Stimulated activated CD4-positive, alpha-beta T cell treated with anti-CD3 and anti-CD28 coated beads, Interleukin-1b, Interleukin-23, amount 100 ng/mL, for 48 hours (primary cell): ENCODE measurements at places on chromosomes 2 and 18.
A peak's percentile ranks its signal among the peaks of the same experiment; 100 is the strongest.

DNA sequence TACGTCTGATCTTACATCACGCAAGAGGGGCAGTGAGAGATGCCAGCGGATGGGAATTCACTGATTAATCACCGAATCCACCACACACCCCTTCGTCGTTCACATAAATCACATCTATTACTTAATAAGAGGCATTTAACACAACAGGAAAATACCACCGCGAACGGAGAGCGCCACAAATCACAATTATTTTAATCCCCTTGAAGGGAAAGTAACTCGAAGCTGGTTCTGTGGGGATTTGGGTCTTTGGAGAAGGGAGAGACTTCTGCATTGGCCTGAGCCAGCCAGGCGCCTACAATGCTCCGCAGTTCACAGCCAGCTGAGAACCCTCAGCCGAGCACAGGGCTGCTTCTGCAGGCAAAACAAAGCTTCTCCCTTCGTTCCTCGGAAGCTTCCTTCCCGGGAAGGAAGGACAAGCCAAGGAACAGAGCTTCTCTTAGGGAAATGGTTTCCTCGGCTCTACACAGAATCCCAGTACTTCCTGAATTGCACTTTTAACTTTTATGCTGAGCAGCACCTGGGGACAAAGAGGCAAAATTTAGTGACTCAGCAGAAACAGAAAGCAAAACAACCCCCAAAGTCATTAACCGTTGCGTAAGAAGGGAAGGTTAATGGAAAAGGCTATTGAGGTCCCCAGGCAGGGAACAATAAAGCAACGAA is at the start of gene LRP1B:
Gene LRP1B (minus strand): TSS at position 7 of the 660 bp plus-strand sequence. CDS start 287 bp downstream, outside the sequence.
- no peak for DNase-seq

DNA sequence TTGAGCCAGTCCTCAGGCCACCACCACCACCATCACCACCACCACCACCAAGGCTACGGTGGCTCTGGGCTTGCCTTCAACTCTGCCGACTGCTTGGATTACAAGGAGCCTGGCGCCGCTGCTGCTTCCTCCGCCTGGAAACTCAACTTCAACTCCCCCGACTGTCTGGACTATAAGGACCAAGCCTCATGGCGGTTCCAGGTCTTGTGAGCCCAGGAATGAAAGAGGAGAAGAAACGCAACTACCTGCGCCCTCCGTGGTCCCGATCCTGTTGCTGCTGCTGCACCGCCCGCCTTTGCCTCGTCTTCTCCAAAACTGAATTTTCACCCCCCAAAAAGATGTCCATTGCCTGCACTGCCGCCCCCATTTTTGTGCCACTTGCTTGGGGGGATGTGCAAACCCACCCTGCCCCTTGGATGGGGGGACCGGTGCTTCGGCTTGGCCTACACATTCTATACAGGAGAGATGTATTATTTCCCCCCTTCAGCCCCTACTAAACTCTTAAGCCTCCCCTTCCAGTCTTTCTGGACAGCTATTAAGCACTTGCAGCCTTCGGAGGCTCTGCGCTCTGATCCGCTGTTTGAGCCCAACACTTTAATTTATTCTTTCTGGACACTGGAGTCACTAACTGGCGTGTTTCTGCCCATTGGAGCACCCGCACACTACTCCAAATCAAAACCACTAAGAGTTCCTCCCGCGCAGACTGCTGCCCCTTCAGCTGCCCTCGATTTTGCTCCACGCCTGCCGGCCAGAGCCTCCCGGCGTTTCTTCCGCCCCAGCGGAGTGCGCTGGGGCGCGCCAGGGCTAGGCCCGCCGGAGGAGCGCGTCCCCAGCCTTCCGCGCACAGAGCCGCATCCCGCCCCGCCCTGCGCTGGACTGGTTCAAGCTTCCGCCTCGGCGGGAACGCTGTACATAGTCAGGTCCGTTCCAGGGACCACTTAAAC is 5.7 kb downstream of the OTX1 start:
- no peak for DNase-seq

GRCh38 chr2:50584185-50584584 is 447.7 kb downstream of the NRXN1 start:
- no peak for DNase-seq

GRCh38 chr2:207403950-207404349 is 125.8 kb upstream of the CREB1 start:
- no peak for DNase-seq

DNA sequence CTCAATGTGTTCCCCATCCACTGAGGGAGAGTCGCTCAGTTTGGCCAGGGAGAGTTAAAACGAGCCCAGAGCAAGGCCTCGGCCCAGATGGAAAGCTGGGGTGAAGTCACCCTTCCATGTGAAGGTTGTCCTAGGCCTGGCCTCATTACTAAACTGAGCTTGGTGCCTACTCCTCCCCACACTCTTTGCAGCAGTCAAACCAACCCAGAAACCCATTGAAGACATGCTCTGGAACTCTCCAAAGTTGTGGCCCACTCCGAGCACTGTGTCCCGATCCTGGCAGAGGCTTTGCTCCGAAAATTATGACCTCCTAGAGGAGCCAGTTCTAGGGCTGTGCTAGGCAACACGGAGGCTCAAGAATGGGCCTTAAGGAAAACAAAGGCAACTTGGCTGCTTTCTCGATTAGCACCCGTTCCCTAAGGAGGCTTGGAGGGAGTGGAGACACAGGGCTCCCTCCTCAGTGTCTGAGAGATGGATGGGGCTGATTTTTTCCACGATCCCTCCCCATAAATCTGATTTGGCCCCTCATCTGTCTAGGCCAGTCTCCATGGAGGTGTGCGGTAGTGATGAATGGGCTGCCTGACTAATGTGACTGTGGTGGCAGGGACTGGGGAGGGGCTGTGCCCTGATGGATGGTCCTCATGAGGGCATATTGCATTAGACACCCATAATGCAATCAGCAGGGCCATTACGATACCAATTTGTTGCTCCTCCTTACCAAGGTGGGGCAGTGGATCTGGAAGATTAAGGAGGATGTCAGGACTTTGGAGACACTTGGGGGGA is 11.7 kb upstream of the CYP26B1 start:
- DNase-seq = no peak

- DNase-seq = no peak
These were observed 59.5 kb downstream of the TMEM131 start for GRCh38 chr2:97936199-97936598.

DNA sequence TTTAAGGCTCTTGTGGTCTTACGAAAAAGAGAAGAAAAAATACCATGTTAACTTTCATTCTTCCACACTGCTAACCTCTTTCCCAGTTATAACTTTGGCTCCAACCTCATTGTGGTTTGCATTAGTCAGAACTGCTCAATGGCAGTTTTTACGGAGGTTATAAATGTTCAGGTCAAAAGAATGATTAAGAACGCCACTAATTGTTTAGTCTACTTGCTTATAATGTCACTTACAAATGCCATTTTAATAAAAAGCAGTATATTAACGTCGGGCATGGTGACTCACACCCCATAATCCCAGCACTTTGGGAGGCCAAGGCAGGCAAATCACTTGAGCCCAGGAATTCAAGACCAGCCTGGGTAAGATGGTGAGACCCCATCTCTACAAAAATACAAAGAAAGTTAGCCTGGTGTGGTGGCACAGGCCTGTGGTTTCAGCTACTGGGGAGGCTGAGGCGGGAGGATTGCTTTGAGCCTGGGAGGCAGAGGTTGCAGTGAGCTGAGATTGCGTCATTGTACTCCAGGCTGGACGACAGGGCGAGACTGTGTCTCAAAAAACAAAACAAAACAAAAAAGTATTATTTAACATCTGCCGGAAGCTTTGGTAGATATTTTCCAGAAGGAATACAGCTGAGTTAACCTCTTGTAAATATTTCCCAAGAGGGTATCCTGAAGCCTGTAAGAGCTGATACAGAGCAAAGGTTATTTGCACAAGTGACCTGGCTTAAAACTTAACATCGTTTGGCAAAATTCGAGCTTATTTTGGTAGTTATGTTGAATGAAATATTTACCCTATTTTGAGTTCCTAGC is 5.1 kb downstream of the AGPS start:
- DNase-seq = no peak

DNA sequence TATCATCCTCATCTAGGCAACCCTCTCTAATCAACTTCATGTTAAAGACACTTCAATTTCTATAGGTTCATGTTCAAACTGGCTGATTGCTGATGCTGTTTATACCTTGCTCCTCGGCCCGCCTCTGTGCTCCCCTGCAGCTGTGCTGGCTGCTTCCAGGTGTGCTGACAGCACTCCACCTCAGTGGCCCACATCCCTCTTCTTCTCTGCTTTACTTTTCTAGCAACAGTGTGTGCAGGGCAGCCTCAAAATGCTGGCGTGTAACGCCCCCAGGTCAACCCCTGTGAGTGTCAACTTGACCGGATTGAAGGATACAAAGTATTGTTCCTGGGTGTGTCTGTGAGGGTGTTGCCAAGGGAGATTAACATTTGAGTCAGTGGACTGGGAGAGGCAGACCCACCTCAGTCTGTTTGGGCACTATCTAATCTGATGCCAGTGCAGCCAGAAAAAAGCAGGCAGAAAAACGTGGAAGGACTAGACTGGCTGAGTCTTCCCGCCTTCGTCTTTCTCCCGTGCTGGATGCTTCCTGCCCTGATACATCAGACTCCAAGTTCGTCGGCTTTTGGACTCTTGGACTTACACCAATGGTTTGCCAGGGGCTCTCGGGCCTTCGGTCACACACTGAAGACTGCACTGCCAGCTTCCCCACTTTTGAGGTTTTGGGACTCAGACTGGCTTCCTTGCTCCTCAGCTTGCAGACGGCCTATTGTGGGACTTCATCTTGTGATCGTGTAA is 94.7 kb downstream of the COL6A3 start:
- no peak for DNase-seq

GRCh38 chr18:32318581-32318980 is 128.7 kb downstream of the MEP1B start:
- DNase-seq = no peak

DNA sequence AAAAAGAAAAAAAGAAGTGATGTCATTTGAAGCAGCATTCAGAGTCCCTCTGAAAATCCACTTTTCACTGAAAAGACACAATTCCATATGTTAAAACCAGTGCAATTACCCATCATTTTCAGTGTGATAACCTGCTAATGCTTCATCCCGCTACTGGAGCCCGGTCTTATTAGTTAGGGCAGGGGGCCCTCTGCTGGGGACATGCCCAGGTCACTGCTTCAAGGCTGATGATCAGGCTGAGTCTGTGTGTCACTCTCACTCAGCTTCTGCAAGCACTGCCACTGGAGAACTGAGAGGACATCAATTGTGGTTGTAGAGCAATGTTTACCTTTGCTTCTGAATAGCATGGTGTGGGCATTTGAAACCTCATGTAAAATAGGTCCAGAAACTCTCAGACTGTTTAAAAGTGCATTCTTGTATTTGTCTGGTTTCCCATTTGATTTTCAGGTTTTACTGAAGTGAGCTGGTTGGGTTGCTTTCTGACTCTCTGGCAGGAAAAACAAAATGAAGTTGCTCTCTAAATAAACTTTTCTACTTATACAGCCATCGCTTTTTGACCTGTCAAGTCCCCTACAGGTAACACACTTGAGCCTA is 49.2 kb upstream of the NXPH2 start:
- DNase-seq = peak; percentile 25

DNA sequence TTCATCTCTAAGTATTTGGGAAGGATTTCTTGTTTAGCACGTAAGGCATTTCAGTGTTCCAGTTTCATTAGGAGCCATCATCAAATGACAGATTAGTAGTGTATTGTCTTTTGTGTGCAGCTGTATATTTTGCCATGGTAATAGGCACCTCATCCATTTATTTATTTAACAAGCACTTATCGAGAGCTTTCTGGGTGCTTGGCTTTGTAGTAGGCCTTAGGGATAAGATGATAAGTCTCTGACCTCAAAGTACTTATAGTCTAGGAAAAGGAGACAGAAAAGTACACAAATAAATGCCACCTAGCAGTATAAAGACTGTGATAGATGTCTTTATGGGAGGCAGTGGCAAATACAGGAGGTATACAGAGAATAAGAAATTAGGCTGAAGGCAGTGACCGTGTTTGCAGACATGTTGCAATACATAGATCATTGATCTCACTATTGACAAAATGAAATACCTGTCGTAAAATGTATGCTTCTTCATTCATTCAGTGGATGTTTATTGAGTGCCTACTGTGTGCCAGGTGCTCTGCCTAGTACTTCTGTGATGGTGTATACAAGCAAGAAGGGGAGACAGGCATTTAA is 265.9 kb downstream of the SETBP1 start:
- no peak for DNase-seq

DNA sequence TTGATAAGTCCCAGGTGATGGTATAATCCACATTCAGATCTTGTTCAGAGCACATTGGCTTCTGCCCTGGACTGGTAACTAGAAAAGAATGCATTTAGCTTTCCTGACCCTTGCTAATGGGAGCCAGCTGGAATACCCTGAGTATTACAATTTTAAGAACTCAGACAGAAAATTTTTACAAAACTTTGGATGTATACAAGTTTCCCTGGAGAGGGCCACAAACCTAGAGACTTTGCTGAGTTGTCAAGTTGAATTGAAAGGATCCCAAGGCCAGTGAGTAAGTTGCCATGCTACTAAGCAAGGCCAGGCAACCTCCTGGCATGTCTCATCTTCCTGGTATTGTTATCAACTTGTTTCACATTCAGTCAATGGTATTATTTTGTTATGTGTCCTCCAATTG is 20.0 kb upstream of the NABP1 start:
- no peak for DNase-seq

DNA sequence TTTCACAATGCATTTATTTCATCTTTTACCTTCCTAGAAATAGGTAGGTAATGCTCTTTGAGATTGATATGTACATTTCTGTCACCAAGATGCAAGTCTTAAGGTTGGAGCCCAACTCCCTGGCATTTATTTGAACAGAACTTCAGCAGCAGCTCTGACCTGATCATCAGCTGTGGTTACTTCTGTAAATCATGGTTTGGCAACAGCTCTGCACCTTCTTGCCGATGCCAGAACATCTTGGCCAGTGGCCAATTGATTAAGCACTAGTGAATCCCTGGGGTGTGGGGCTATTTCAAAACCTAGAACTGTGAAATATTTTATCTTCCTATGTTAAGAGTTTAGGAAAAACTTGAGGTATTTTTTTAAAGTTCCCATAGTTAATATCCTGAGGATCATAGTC is 124.8 kb upstream of the NYAP2 start:
- DNase-seq = no peak

DNA sequence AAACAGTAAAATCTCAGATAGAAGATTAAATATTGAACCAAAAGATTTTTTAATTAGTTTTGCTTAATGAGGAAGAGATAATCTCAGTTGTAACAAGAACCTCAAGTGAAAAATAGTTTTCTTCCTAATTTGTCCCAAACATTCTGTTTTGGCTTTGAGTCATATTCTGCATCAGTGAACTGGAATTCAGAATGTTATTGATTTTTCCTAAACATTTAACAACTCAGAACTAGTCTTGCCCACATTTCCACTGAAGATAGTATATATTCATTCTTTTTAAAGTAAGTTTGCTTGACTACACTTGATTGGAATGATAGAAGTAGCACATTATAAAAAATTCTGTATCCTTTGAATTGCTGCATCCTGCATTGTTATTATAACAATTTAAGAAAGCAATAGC is 85.7 kb upstream of the UGP2 start:
- no peak for DNase-seq

GRCh38 chr2:240299710-240300068 is 135.8 kb upstream of the GPC1 start:
- no peak for DNase-seq

DNA sequence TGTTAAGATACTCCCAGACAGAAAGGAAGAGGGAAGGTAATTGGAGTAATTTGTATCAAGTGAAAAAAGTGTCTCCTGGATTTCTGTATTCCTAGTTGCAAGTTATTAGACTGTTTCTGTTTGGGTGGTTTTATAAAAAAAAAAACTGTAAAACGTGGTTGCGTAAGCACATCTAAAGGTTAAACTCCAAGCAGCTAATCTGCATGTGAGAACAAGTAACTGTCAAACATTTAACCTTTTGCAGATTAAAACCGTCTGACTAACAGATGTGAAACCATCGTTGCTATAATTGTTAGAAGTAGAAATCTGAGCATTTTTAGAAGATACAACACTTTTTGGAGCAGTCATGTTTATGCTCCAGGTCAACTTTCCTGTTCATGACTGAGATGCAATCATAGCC is 72.3 kb downstream of the AFF3 start:
- DNase-seq = no peak
